Adrenal gland (tissue), 19 donors: ENCODE measurements at places on chromosomes 11 and 22. TPM values are rescaled to one million over a fixed set of nuclear protein-coding genes. Genes with fewer than 3 reads are reported as not detected.
A peak's percentile ranks its signal among the peaks of the same experiment; 100 is the strongest.

DNA sequence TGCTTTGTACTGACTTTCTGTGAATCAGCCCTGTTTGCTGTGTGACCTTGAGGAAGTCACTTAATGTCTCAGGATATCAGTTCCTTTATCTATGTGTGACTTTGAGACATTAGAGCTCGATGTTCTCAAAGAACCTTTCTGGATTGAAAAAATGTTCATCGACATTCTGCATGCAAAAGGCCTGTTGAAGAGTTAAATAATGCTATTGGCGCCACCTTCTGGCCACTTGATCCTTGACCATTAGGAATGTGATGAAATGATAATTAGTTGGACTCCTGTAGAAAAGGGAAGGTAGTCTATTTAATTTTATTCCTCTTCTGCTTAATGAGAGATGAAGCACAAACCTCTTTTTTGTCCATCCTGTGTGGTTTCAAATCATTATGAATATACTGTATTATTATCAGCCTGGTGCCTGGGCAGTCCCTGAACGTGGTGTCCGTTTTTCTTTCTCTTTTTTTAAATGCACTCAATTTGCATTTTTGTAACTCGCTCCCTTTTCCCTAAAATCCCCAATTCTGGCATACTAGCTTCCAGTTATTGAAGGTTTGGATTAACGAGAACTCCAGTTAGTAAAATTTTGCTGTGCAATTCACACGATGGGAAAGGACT lies 20.7 kb downstream of the ELF5 start:
- peak; percentile 79 for DNase-seq

GRCh38 chr22:44764373-44764772 lies 12.0 kb downstream of the ARHGAP8 start:
- no peak for DNase-seq

- DNase-seq, result peak; percentile 70
These were observed at the start of gene APOL4 for GRCh38 chr22:36201630-36202319. TSS of gene APOL4 (minus strand) at chr22:36201809. CDS start at chr22:36201734, 75 bp downstream.

DNA sequence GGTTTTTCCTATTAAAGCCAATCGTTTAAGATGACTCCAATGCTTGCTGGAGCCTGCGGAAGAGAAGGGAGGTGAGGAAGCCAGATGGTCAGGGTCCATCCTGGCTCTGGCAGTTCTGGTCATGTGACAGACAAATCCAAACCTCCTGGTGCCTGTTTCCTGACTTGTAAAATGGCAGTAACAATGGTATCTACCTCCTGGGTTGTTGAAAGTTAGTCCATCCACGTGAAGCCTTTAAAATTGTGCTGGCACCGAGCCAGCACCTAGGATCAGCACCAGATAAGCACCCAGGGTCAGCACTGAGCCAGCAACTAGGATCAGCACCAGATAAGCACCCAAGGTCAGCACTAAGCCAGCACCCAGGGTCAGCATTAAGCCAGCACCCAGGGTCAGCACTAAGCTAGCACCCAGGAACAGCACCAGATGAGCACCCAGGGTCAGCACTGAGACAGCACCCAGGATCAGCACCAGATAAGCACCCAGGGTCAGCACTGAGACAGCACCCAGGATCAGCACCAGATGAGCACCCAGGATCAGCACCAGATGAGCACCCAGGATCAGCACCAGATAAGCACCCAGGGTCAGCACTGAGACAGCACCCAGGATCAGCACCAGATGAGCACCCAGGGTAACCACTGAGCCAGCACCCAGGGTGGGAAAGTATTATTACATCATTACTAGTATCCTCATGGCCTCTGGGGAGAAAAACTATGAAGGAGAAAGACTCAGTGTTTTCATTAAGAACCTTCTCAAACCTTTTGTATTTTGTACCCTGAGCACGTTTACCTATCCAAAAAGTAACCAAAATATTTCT lies 17.2 kb downstream of the KIAA0930 start:
- no peak for DNase-seq

- no peak for DNase-seq
These were observed 70.1 kb downstream of the CYB5R2 start for GRCh38 chr11:7603031-7603781.

GRCh38 chr11:62856333-62856895 lies 17.0 kb upstream of the WDR74 start:
- DNase-seq, result no peak

DNA sequence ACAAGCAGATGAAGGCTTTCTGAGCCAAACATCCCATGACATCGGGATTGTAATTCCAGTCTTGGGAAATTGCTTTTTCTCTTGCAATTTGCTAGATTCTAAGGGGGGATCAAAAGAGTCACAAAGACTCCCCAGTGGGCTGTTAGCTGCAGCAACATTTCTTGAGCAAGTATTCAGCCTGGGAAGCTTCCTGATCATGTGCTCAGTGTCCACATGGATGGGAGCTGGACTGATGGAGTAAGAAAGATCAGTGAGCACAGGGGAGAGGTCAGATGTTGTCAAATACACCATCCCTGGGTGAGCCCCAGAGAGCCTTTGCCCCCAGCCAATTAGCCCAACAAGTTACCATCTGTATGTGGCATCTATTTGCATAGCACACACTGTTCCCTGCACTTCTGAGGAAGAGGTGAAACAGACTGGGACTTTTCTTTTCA lies 10.2 kb upstream of the GRK3 start:
- no peak for DNase-seq

- DNase-seq, result peak; percentile 30
These were observed 541.2 kb upstream of the API5 start for GRCh38 chr11:42770444-42771065.

DNA sequence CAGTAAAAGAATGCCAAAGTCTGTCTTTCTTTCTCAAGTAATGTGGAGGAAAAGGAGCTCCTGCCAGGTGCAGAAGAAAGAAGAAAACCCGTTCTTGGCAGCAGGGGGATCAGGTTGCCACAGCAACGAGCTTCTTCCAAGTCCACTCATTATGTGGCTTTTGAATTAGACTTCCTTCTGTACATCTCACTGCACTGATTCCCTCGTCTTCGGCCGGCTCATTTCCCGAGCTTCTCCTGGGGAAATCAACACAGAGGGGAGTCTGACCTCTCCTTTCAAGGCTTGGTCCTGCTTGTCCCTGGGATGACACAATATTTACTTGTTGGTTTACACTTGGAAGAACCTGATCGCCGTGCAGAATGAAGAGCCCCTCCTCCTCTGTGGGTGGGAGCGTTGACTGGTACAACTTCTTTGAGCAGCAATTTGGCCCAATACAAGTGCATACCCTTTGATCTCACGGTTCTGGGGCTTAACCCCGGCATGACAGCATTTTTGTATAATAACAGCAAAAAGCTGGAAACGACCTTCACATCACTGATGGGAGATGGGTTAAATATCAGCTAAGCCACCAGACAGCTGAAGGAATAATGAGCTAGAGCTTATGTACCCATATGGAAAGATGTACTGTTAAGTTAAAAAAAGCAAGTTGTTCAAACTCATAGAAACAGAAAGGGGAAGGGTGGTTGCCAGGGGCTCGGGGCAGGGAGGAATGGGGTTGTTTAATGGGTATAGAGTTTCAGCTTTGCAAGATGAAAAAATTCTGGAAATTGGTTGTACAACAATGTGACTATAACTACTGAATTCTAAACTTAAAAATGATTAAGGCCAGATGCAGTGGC lies 35.4 kb downstream of the MCHR1 start:
- DNase-seq, result no peak

- no peak for DNase-seq
These were observed 24.7 kb downstream of the TNRC6B start for GRCh38 chr22:40202225-40202944.

DNA sequence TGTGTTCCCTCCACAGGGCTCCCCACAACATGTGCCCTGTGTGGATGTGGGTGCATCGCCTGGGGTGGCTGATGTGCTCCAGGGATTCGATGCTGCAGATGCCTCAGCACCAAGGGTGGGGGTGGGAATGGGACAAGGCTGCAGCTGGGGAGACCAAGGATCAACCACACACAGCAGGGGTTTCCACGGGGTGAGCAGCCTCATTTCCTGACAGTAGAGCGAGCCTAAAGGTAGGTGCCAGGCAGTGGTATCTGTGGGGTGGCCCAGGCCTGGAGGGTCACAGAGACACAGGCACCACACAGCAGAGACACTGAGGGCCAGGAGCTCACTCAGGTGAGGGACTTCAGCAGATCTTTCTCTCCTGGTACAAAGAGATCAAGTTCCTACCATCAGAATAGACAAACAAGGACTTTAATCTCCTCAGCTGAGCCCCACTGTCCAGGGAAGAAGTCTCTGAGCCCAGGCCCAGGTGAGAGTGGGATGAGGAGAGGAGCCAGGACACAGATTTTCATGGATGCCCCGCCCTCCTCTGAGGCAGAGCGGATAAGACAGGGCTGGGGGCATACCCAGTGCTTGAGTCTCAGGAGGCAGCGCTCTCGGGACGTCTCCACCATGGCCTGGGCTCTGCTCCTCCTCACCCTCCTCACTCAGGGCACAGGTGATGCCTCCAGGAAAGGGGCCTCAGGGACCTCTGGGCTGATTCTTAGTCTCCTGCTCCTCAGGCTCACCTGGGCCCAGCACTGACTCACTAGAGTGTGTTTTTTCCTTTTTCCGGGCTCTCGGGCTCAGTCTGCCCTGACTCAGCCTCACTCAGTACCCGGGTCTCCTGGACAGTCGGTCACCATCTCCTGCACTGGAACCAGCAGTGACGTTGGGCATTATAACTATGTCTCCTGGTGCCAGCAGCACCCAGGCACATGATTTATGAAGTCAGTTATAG lies 19.7 kb downstream of the GGTLC2 start:
- DNase-seq, result no peak

Gene PEX26
- 16.7 TPM for total RNA-seq

Gene OR10S1
- not detected for total RNA-seq

Gene FREY1
- 0.88 TPM for total RNA-seq

Gene GATD1
- total RNA-seq, result 33.7 TPM

Gene NCAM1
- total RNA-seq, result 99.9 TPM

Gene DRD4
- total RNA-seq, result not detected

Gene ST3GAL4
- total RNA-seq, result 148 TPM

Gene BAIAP2L2
- total RNA-seq, result 2.1 TPM

Gene PTPN5
- not detected for total RNA-seq
